NCI-H187 treated with DMSO at 0.1 percent for 48 hours (cell line): ENCODE measurements at places on chromosomes 1 and 21.

DNA sequence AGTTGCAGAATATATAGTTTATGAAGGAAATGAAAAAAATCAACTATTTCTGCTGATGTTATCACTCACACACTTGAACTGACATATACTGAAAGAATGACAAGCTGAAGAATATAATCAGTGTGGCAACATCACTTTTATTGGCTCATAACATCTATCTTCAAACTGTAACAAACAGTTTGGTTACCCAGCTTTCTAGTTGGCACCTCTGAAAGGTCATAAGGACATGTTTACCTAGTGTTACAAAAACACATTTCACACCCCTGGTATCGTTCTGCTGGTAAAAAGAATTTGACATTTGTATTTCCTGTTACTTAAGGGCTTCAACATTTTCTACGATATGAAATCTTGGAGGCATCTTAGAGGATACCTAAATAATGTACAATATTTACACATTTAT lies 1267.0 kb upstream of the NCAM2 start:
- DNase-seq = no peak

- DNase-seq = no peak
Measured at GRCh38 chr1:100413035-100413434, 60.7 kb downstream of the CDC14A start.

DNA sequence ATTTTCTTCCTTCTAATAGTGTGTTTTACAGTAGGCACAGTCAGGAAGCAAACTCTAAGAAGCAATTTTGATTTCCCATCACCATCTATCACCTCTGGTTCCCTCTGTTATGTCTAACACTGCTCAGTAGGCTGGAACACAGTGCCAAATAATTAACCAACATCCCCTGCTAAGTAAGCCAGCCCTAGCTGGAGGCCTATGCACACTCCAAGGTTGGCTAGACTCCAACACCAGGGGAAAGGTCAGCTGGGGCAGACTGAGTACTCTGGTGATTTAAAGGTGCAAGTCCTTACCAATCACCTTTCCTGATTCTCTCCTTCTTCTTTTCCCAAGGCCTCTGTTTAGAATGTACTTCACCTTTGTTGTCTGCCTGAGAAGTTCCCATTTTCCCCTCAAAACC lies 46.5 kb upstream of the BEND5 start:
- DNase-seq = no peak

DNA sequence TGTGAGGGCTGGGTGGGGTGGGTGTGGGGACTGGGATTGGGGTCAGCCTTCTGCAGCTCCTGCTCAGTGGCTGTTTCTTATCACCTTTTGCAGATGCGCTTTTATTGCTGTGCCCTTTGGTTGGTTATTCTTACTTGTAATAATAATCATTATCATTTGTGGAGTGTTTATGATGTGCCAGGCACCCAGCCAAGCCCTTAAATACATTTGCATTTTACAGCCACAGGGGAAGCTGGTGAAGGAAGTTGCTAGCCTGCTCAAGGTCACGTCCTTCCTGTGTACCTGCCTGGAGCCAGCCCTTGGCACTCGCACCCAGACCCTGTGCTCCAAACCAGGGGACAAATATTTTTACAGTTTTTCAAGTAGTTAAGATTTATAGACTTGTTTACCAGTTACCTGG lies 144.0 kb downstream of the PGBD5 start:
- no peak for DNase-seq

DNA sequence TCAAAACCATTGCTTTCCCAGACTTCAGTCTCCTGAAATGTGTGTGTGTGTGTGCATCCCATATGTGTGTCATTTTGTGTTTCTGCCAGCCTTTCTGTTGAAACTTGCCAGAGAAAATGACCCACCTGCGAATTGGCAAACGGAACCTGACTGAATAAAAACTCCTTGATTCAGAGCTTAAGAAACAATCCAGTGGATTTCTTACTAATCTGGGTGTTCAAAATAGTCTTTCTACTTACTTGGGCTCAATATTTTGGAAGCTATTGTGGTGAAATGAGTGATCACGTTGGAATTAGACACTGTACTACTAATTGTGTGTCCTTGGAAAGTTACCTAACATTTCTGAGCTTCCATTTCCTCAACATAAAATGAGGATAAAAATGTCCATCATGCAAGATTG lies 138.9 kb upstream of the ERG start:
- no peak for DNase-seq

GRCh38 chr1:156259805-156260204 lies 11.9 kb upstream of the PAQR6 start:
- no peak for DNase-seq

- DNase-seq = no peak
Measured at GRCh38 chr1:26412180-26412840, 1.7 kb downstream of the LIN28A start.

DNA sequence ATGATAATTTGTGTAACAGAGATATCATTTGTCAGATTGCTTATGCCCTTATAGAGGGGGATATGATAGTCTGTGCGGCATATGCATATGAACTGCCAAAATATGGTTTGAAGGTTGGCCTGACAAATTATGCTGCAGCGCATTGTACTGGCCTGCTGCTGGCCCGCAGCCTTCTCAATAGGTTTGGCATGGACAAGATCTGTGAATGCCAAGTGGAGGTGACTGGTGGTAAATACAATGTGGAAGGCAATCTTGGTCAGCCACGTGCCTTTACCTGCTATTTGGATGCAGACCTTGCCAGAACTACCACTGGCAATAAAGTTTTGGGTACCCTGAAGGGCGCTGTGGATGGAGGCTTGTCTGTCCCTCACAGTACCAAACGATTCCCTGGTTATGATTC lies 82.4 kb downstream of the ZMYM4 start:
- DNase-seq = no peak

GRCh38 chr1:226388131-226388530 lies 19.8 kb downstream of the PARP1 start:
- no peak for DNase-seq

DNA sequence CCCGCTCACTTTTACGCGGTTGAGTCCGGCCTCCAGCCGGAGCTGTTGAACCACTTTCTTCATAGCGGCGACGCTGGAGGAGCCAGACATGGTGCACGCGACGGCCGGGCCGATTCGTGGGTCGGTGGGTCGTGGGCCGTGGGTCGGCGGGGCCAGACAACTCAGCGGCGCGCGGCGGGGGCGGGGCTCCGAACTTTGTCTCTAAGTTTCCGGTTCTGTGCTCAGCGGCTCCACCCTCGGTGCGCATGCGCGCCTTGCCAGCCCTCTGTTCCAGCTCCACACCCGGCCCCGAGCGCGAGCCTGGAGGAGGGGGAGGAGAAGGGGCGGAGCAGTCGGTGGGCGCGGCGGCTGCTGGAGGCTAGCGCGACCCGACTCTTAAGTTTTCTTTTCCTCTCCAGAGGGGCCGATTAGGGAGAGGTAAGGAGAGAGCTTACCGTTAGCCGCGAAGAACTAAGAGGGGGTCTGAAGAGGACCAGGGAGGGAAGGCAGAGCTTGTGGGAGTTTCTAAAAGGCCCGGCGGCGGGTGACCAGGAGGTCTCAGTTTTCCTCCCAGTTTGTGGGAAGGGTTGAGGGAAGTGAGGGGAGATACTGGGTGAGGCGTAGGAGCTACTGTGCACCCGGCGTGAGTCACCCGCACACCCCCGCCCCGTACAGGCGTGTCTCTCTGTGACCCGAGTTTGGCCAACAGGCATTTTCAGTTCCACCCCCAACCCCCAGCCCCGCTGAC lies at the start of the genes GNG5 and SPATA1:
Gene GNG5, minus strand, starts transcription at position 580 of the 727 bp plus-strand sequence. Its CDS starts 490 bp downstream, at position 90.
Gene SPATA1, plus strand, starts transcription at position 385 of the 727 bp plus-strand sequence. CDS start 9,974 bp downstream, outside the sequence.
- DNase-seq = peak; percentile 39

DNA sequence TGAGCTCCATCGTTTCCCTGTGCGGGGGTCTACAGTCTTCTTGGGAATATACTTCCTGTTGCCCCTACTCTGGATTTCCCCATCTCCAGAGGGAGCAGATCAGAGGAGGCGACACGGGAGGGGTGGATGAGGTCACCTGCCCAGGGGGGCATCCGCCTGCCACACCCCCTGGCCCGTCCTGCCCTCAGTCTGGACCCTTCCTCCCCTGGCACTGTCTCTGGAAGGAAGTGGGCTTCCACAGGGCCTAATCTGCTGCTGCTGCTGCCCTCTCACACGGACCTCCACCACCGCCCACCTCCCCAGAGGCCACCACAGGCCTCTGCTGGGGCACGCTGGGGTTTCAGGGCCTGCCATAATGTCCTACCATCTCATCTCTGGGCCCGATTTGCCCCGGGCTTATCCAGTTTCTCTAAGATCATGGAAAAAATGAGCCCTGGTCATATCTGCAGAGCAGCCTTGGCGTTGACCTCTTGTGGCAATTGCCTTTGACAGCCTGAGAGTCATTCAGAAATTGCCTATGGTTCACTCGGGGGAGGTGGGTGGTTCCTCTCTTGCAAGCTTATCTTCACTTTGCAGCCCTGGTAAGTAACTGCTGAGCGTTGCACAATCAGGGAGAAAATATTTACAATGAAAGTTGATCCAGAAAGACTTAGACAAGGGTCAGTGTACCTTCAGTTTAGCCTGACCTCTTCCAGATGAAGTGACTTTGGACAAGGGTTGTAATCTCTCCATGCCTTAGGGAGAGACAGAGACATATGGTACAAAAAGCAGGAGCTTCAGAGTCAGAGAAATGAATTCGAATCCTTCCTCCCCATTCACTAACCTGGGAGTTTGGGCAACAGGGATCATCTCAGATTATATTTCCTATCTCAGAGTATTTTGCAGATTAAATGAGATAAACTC lies 252.4 kb downstream of the TOMM20 start:
- no peak for DNase-seq

DNA sequence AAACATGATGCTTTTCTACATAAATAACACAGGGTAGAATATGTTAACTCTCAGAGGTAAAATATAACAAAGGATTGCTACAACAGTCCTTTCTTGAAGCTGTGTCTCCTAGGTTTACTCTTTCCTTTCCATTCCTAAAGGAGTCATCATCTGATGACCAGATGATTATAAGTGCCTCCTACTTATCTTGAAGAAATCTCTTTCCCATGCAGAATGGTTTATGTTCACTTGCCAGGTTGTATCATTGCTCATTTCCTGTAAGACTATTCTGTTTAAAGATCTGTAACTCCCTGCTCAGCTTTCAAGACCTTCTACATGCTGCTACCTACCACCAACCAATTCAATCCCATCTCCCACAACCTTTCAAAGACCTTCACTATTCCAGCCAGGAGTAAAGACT lies 51.5 kb upstream of the PTCH2 start:
- DNase-seq = no peak

DNA sequence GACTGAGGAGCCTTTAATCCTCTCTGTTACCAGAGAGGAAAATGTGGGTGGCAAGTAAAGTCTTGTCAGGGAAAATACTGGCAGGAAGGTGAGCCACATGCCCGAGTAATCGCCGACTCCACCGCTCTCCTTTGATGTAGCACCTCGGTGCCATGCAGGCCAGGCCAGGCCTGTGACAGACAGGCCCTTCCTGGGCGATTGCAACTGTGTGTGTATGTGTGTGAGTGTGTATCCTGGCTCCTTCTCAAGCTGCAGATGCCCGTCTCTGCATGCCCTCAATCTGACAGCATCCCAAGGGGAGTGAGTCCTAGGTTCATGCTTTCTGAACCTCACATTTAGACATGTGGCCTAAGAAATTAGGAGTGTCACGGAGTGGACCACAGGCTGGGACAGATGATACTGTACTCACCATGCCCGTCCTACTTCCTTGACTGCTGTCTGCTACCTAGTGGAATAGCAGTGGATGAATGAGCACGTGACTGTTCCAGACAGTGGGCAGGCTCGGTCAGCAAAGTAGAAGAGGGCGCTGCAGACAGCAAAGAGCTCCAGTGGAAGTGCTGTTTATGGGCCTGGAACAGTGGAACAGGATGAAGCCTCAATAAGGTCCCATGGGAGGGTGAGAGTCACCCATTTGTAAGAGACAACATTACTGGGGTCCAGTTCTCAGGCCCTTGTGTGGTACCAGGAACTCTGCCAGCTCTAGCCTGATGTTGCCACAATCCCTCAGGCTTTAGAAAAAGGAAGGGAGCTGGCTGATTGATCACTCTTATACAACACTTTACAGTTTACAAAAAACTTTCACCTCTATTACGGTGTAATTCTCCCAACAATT lies 25.3 kb downstream of the SERTAD4 start:
- no peak for DNase-seq

DNA sequence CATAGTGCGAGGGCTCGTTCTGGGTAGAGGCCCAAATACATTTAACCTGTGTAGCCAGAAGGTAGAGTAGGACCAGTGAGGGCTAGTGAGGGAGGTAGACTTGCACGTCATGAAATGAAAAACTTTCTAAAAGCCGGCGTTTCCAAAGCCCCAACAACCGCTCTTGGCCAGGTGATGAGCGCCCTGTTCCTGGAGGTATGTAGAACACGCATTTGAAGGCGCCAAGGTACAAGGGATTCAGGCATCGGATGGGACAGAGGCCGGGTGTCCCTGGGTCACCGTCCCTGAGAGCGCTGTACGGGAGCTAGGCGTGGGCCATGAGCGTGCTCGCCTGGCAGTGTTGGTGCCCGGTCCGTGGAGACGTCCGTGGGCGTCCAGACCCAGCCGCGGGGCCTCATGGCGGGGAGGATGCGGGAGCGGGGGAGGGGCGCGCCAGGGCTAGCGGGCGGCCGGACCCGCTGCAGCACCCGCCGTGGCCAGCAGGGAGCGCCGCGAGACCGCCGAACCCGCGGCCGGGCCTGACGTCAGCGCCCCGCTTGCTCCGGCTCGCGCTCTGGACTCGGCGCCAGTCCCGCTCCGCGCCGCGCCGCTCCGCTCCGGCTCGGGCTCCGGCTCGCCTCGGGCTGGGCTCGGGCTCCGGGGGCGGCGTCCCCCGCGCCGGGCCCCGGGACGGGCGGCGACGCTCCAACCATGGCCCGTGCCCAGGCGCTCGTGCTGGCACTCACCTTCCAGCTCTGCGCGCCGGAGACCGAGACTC lies at the start of gene PTPRU:
Gene PTPRU, plus strand, starts transcription at position 568 of the 757 bp plus-strand sequence. Its CDS starts 123 bp downstream, at position 691.
- no peak for DNase-seq

DNA sequence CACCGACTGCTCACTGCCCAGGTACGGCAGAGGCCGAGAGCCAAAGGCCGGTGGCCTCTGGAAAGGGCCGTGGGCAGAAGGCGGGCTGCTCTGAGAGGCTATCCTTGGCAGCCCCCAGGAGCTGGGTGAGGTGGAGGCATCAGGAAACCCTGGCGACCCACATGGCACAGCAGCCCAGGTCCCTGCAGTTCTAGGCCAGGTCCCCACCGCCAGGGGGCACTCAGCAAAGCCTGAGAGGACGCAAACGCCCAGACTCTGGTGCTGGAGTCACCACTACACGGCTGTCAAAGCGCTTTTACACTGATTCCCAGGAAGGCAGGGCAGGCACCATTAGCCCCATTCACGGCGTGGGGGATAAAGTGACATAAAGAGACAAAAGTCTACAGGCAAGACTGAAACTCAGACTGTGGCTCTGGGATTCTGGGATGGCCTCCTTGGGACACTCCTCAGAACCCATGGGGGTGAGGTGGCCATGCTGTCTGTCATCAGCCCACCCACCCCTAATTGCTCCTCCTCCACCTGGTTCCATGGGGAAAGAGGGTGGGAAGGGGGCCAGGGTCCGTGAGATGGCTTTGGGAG lies 4.9 kb downstream of the PLEKHG5 start:
- DNase-seq = no peak

- no peak for DNase-seq
Measured at GRCh38 chr1:230084408-230085177, 17.6 kb downstream of the GALNT2 start.

DNA sequence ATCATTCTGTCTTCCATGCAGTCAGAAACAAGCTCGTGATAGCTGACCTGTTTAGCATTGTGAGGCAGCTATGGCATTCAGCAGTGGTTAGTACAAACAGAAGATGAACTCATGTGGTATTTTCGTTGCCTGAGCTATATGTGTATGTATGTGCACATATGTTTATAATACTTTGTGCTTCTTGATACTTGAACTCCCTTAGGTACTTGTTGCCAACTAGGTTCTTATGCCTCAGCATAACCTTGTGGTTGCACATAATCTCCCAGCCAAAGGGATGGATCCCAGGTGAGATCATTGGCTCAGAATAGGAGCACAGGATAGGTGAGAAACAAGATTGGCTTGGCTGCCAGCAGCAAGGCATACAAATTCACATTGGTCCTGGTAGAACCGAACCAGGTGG lies 86.1 kb downstream of the VPS26C start:
- no peak for DNase-seq
